ENCODE measurements at places on chromosomes 12 and 14.
A peak's percentile ranks its signal among the peaks of the same experiment; 100 is the strongest.

DNA sequence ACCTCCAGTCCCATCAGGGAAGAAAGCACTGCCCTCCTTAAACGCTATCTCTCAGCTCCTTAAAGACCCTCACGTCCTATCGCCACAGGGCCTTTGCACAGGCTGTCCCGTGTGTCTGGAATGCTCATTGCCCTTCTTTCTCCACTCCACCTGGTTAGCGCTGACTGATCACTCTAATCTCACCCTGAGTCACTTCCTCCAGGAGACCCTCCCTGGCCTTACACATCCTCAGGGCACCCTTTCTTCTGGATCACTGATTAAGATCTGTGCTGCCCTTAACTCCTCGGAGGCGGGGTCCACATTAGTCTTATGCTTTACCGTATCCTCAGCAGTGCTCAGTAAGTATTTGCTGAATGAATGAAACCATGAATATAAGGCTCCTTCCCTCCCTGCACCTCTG lies 94.7 kb downstream of the SYNE3 start:
- DNase-seq: no peak

- DNase-seq: no peak
These were observed 64.5 kb downstream of the MED13L start for GRCh38 chr12:116213014-116213413.

- DNase-seq: no peak
These were observed 96.8 kb downstream of the SINHCAF start for GRCh38 chr12:31228811-31229792.

GRCh38 chr12:120960657-120961056 lies 17.7 kb upstream of the HNF1A start:
- peak; percentile 25 for DNase-seq

DNA sequence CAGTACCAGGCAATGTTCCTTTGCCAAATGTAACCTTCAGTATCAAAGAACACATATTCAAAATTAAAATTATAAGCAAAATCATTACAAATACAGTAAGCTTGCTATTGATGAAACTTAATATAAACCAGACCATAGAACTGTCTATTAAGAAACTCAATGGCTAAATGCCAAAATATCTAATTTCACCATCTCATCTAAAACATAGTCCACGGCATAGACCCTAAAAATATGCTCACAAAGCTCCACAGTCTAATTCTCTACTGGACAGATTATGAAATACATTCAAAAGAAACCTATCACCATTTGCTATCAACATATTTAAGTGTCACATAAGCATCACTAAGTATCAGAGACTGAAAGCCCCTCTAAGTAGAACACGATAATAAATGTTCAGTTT lies 25.2 kb downstream of the DUSP16 start:
- no peak for DNase-seq
